Mucosa of descending colon (tissue), 3 donors: ENCODE measurements at places on chromosomes 4 and X.

- DNase-seq = no peak
Observed at GRCh38 chr4:155509555-155509954, 132.8 kb upstream of the MAP9 start.

GRCh38 chrX:107978707-107979307, 3.4 kb downstream of the TEX13B start:
- no peak for DNase-seq

GRCh38 chrX:8235026-8235425, 64.0 kb upstream of the VCX2 start:
- DNase-seq = no peak

GRCh38 chrX:1476682-1477081, 24.0 kb upstream of the ASMTL start:
- no peak for DNase-seq

GRCh38 chr4:154344686-154345085, 146.9 kb downstream of the DCHS2 start:
- no peak for DNase-seq

DNA sequence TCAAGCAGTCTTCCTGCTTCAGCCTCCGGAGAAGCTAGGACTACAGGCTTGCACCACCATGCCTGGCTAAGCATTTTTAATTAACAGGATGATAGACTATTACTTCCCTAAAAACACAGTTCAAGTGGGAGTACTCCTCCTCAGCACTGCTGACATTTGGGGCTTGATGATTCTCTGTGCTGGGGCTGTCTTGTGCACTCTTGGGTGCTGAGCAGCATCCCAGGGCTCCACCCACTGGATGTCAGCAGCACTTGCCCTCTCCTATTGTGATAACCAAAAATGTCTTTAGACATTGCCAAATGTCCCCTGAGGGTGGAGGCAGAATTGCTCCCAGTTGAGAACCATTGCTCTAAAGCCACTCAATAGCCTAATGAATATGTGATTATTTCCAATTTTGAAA, 60.4 kb downstream of the CLCN4 start:
- no peak for DNase-seq

GRCh38 chrX:38675856-38676255, 114.5 kb downstream of the TSPAN7 start:
- DNase-seq = no peak

GRCh38 chr4:32429151-32429550, 1709.0 kb downstream of the PCDH7 start:
- DNase-seq = no peak

- peak; percentile 62 for DNase-seq
Observed at GRCh38 chr4:2786152-2786671, 6.7 kb upstream of the SH3BP2 start.

DNA sequence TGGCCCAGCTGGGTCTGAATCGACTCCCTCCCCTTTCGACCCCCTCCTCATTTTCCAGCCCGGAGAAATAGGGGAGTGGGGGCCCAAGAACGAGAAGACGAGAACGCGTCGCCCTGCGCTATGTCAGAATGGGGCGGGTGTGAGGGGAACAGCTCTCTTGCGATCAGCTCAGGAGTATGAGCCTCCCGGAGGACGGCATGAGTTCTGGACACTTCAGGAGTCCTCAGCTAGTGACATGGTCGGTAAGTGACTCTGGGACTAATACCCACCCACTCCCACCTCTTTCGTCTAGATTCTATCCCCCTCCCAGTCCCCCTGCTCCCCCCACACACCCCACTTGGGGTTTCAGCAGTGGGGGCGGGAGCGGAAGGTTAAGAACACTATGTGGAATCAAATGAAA, 944 bp downstream of the KLF8 start:
- no peak for DNase-seq
